Activated CD8-positive, alpha-beta memory T cell treated with anti-CD3 and anti-CD28 coated beads for 4 hours (primary cell): ENCODE measurements at places on chromosomes 16 and 17.

- DNase-seq: no peak
These were observed 35.1 kb downstream of the PMM2 start for GRCh38 chr16:8832717-8833105.

DNA sequence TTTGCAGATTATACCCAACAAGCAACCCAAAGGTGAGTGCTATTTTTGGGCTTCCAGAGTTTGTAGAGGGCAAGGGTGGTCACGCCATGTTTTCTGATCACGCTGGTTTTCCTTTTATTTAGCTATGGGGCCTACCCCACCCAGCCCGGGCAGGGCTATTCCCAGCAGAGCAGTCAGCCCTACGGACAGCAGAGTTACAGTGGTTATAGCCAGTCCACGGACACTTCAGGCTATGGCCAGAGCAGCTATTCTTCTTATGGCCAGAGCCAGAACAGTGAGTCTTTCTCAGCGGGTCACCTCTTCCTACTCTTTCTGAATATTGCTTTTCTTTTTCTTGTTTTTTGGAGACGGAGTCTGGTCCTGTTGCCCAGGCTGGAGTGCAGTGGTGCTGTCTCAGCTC, 2.5 kb downstream of the FUS start:
- DNase-seq: no peak

- DNase-seq: peak; percentile 54
These were observed 23.8 kb downstream of the COTL1 start for GRCh38 chr16:84593825-84594724.

DNA sequence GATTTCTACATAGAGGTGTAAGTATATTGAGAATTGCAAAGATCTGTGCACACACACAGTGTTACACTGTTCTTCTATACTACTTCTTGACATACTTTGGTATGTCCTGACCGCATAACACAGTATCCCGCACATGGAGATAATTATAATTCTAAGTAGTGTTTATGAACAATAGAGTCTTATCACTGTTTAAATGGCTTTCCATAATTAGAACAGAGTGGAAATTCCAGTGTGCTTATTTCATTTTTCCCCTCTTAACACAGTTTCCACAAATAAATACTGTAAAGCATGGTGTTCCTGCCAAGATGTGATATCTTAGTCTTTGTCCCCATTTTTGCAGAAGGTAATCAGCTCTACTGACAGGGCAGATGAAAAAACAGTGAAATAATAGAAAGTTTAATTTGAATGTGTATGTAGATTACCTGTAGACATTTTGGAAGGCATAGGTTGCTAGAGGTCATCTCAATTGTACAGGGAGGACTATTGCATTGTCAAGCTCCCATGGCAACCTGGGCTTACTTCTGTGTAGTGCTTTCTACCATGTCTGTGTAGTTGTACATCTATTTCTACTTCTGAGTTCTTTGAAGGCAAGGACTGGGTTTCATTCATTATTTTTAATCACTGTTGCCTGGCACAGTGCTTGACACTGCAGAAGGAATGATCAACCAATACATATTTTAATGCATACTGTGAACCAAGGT, 10.1 kb upstream of the KRT28 start:
- no peak for DNase-seq

DNA sequence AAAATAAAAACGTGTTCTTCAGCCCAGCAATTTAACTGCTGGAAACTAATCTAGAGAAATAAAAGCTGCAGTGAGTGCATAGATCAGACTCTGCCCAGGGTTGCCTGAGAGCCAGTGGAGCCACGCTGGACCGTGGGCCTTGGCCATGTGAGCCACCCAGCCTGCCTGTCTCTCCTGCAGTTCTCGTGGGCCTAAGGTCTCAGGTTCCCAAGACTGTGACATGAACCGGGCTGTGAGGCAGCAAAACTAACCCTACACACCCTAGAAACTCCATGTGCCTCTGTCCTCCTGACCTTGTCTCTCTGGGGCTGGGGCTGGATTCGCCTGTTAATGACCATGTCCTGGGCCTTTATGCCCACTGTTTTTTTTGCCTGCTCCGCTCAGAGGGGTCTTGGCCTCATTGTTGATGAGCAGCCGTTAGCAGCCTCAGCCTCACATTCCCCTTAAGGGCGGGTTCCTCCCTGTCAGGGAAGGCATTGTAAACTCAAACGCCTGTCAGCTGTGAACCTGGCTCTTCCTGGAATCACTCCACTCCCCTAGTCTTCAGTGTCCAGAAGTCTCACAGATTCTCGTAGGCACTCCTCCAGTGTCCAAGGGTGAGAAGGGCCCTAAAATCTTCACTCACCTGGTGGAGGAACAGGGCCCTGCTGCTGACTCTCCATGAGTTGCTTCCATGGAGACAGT, 16.9 kb downstream of the C16orf90 start:
- DNase-seq: no peak
